SHP77 (cell line): ENCODE measurements at places on chromosomes 5 and 9.
A peak's percentile ranks its signal among the peaks of the same experiment; 100 is the strongest.

DNA sequence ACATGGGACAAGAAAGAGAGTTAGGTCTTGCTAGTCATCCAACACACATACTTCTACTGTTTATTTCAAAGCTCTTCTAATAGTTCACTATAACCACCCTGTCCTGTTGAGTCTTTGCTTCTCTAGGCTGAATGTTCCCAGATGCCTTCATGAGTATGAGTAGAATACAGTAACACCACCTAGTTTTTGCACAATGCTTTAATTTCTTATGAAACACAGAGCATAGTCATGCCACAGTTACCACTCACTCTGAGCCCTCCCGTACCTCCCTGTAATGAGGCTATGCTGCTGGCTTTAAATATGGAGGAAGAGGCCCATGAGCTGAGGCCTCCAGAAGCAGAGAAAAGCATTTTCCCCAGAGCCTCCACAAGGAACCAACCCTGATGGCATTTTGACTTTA lies 75.0 kb upstream of the SLC1A3 start:
- no peak for DNase-seq

GRCh38 chr5:9859808-9860207 lies 229.7 kb upstream of the TAS2R1 start:
- DNase-seq: no peak

- DNase-seq: no peak
Measured at GRCh38 chr5:5341531-5342292, 80.8 kb upstream of the ICE1 start.

DNA sequence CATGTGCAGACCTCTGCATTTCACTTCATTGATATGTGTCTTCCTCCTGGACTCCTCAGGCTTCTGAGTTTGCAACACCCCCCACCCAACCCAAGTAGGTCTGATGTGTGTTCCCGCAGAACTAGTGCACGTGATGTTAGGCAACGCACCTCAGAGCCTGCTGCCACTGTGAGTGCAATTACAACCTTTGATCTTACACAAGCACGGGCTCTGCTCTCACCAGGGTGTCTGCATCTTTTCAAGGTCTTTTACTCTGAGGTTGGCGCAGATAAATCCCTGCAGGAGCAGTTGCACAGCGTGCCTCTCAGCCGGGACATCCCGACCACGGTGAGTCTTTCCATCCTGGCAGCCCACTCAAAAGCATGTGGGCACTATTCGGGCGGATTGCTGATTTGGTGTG lies 80.1 kb downstream of the EGFLAM start:
- DNase-seq: no peak

- no peak for DNase-seq
Measured at GRCh38 chr5:176740702-176741496, 69.5 kb upstream of the UNC5A start.

- DNase-seq: no peak
Measured at GRCh38 chr5:139667730-139668063, 19.5 kb downstream of the CXXC5 start.

GRCh38 chr5:14413331-14413750 lies 168.3 kb upstream of the OTULINL start:
- DNase-seq: no peak

GRCh38 chr5:72248410-72248981 lies 71.5 kb downstream of the MRPS27 start:
- no peak for DNase-seq

DNA sequence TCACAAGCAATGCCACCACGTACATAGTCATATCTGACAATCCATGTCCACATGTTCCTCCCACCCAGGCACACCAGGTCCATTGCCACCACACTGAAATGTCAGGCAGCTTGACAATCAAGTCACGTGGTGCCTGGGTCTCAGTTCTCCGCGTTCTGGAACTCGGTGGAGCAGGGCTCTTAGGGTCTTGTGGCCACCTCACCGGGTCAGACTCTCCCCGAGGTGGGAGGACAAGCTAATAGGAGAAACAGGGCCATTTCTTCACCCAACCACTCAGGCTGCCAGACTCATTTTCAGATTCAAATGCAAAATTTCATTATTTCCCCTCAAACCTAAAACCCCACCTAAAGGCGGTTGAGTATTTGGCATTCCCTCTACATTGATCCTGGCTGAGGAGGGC lies 200.5 kb upstream of the GAS1 start:
- DNase-seq: no peak

- DNase-seq: no peak
Measured at GRCh38 chr9:129548571-129549135, 72.2 kb downstream of the C9orf50 start.

- DNase-seq: no peak
Measured at GRCh38 chr9:117430813-117431212, 16.0 kb upstream of the ASTN2 start.

GRCh38 chr5:136674178-136674577 lies 308.8 kb upstream of the TRPC7 start:
- DNase-seq: no peak

GRCh38 chr9:36894695-36895310 lies 139.3 kb downstream of the PAX5 start:
- no peak for DNase-seq

- no peak for DNase-seq
Measured at GRCh38 chr5:161548487-161549094, 2.1 kb upstream of the GABRB2 start.

DNA sequence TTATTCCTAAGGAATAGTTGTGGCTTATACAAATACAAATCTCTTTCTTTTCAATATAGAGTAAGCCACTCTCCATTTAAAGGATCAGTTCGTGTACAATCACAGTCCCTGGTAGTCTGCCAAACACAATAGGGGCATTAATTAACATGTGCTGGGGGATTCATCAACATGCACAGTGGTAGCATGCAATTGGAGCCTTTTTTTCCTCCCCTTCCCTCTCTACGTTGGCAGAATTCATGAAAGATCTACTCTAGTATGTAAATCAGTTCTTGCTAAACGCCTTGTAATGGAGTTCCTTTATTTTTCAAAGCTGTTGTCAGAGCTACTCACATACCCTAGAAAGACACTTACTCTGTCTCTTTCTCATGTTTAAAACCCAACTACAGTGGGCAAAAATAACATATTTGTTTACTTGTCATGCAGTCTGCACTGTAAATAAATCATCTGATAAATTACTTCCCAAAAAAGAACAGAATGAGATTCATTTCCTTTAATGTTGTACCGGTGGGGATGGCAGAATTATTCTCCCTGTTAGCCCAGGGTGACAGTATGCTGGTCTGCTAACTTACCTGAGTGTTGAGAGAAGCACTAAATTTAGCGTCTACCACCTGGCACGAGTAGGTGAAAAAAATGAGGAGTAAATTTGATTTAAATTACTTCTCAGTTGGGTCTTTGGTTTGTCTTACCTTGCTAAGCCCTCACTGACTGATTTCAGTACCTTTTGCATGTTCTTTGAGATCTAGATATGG lies 341.5 kb upstream of the CCNH start:
- DNase-seq: no peak

GRCh38 chr5:113748403-113748802 lies 234.9 kb downstream of the YTHDC2 start:
- DNase-seq: no peak

DNA sequence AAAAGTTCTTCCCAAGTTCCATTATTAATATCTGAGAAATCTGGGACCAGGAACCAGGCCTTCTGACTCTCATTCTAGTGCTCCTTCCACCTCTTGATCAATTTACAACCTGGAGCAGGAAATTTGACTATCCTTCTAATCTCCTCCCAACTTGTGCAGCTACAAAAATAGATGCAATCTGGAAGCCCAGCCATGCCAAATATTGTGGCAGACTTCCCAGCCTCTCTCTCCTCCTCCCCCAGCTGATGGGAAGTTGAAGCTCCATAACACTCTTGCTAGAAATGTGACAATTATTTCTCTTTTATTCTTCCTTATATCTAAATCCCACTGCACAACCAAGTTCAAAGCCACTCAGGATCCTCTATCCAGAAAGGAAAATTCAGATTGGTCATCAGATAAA lies 252.1 kb downstream of the SEC61B start:
- DNase-seq: no peak

DNA sequence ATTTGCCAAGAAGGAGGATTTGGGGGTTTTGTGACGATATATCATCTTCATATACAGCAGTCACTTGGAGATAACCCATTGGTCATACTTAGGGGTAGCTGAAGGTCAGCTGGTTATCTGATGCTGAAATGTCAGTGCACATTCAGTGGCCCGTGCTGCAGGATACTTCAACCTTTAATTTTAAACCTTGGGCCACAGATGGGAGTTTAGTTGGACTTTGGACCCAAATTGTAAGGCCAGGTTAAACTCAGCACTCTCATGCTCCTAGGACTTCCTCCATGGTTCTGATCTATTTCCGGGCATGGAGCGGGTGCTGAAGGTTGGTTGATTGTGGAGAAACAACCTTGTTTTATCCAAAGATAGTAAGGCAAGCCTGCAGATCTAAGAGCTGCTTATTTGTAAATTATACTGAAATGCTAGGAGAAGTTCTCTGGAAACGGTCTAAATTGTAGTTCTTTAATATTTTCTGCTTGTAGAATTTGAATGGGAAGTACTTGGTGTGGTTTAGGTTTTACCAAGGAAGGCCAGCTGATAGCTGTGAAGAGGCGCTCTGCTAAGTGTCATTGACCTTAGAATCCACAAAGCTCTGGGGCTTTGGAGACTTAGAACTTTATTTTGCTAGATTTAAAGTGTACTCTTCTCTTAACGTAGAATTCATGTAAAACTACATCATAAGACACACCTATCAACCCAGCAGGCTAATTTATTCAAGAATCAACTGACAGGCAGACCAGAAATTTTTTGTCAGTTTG lies 38.6 kb downstream of the SLC44A1 start:
- no peak for DNase-seq

DNA sequence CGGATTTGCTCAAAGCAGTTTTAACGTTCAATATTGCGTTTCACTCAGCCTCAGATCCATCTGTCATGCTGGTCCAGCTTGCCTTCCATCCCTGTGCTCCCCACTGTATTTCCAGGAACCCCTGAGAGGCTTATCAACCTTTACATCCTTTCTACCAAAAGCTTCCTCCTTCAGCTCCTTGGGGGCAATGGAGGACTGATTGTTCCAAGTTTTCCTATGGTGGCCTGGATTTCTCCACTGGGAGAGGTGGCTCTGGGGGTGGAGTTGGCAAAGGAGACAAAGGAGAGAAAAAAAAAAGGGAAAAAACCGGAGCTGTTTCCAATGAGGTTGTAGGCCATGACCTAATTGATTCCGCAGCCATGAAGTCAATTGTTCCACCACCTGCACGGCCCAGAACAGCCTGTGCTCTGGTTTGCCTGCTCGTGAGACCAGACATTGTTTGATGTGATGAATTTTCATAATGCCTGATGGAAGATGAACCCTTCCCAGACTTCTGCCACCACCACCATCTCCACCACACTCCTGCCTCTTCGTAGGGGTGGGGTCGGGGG lies 54.1 kb downstream of the ABLIM3 start:
- DNase-seq: no peak

GRCh38 chr5:103373597-103374472 lies 115.3 kb downstream of the MACIR start:
- peak; percentile 36 for DNase-seq

- DNase-seq: no peak
Measured at GRCh38 chr5:59655693-59656309, 237.7 kb downstream of the PDE4D start.

GRCh38 chr5:179180061-179180610 lies 120.0 kb downstream of the ZNF354C start:
- no peak for DNase-seq

DNA sequence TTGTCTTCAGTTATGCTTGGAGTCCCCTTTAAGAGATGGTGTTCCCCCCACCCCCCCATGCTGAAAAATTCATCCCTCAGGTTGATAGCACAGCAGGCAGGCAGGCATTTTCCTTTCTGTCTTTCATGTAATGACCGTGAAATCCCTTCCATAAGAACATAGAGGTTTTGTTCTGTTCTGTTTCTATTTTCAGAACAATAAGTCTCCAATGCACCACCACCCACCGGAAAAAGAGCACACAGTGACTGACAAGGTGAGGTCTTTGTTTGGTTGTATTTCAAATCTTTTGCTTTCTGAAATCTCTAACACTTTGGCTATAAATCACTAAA lies 52.4 kb downstream of the DMRT2 start:
- no peak for DNase-seq

DNA sequence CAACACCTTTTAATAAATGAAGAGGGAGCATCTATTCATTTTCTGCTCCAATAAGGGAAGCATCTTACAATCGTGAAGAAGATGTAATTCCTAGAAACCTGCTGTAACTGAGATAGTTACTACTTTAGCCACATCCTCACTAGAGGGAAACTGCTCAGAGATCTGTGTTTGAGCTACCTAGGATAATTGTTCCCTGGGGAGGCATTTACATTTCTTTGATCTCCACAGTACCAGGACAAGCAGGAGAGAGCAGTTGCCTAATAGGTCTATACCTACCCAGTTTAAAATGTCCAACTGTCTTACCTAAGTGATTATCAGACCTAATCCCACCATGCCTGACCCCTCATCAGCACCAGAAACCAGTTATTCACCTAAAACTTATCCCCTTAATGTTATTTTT lies 196.9 kb downstream of the TUSC1 start:
- no peak for DNase-seq

- no peak for DNase-seq
Measured at GRCh38 chr5:3372289-3372688, 223.3 kb upstream of the IRX1 start.

DNA sequence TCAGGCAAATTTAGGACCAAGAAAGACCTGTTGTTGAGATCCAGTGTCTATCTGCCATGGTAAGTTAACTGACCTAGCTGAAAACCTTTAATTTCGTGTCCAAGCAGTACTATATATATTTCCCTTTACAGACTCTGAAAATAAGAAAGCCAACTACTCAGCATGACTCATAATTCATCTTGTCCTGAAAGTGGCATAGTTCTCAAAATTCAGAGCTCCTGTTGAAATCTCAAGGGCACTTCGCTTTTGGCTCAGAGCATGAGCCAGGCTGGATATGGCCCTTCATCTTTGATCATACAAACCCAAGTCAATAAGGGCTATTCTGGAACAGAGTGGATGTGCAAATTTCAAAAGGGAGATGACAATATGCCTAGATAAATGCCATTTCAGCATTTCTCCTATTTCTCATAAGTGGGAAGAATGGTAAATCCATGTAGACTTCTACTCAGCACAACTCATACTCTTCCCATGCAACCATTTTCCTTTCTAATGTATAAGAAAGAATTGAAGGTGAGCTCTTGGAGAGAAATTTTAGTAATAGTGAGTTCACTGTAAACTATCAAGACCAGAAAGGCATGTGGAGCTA lies 567.9 kb upstream of the DAB2 start:
- no peak for DNase-seq

- DNase-seq: no peak
Measured at GRCh38 chr5:52759331-52759730, 28.4 kb upstream of the ITGA1 start.

- DNase-seq: no peak
Measured at GRCh38 chr5:62190173-62190572, 115.8 kb upstream of the KIF2A start.

- DNase-seq: no peak
Measured at GRCh38 chr5:176414704-176415103, 1.6 kb downstream of the CLTB start.

GRCh38 chr9:35348109-35348508 lies 141.8 kb upstream of the RUSC2 start:
- no peak for DNase-seq

- DNase-seq: peak; percentile 6
Measured at GRCh38 chr5:148290271-148291195, 21.7 kb upstream of the SPINK7 start.

GRCh38 chr5:64190562-64191306 lies 25.1 kb downstream of the RNF180 start:
- no peak for DNase-seq
